ENCODE measurements at places on chromosomes 7 and 10.

- DNase-seq: no peak
Measured at GRCh38 chr7:80623503-80624252, 14.8 kb upstream of the CD36 start.

GRCh38 chr7:47520406-47520805 lies 61.5 kb downstream of the TNS3 start:
- no peak for DNase-seq

DNA sequence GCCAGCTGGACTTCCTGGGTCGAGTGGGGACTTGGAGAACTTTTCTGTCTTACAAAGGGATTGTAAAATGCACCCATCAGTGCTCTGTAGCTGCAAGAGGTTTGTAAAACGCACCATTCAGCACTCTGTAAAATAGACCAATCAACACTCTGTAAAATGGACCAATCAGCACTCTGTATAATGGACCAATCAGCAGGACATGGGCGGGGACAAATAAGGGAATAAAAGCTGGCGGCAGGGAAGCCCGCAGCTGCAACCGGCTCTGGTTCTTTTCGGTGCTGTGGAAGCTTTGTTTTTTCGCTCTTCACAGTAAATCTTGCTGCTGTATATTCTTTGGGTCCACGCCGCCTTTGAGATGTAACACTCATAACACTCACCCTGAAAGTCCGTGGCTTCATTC lies 151.9 kb downstream of the GALNT17 start:
- DNase-seq: no peak

DNA sequence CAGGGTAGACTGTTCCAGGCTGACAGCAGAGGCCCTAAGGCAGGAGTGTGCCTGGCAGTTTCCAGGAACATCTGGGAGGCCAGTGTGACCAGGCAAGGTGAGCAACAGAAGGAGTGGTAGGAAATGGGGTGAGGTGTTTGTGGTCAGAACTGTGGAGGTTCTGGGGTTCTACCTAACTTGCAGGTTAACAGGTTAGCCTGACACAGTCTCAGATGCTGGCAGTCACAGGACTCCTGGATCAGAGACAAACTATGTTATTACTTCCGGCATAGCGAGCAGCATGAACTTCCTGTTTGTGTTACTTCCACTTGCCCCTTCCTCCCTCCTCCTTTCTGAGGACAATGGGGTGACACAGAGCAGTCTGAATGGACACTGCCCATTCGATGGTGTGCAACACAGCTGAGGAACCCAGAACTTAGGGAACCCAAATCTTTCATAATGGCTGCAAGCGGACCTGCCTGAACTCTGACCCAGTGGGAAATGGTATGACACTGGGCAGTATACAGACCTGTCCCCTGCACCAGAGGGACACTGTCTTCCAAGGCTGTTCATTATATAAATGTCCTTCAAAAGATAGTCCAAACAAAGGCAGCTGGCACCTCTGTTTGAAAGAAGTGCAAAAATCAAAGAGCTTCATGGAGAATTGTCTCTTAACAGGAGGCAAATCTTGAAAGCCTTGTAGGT lies 3.9 kb upstream of the SAR1A start:
- no peak for DNase-seq

GRCh38 chr7:46245586-46246111 lies 324.6 kb upstream of the IGFBP3 start:
- no peak for DNase-seq

GRCh38 chr7:75950111-75950681 lies 35.2 kb downstream of the POR start:
- no peak for DNase-seq

DNA sequence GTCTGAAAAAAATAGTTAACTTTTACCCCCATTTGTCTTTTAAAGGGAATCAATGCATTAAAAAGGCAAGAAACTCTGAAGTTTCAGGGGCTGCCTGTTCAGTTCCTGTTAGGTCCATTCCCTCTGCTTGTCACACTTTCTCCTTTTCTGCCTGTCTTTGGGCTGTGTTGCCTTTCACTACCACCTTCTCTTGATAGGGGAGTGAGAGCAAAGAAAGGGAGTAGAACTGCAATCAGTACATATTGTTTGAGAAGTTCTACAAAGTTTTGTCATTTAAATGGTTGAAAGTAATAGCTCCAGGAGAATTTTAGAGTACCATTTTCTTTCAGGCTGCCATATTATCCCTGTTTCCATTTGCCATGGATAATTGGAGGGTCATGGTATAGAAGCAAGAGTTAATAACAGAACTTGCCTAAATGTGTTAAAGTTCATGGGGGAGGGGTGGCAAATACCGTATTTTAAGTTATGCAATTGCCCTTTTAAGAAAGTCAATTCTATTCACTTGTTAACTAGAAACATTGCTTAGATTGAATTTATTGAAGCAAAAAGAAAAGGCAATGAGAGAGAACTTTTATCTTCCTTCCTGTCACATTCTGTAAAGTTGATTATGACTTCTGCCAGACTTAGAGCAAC lies 38.6 kb downstream of the MPLKIP start:
- DNase-seq: no peak

GRCh38 chr10:21832821-21833130 lies 170.8 kb downstream of the DNAJC1 start:
- no peak for DNase-seq

DNA sequence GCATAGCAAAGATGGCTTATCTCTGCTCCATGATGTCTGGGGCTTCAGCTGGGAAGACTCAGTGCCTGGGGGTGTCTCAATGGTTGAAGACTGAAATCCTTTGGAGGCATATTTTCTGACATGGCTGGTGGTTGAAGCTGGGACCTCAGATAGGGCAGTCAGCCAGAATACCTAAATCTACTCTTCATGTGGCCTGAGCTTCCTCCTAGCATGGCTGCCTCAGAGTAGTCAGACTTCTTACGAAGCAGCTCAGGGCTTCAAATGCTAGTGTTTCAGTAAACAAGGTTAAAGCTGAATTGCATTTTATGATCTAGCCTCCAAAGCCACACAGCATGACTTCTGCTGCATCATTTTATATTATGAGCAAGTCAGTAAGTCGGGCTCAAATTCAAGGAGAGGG lies 2.6 kb upstream of the BRAF start:
- DNase-seq: no peak

DNA sequence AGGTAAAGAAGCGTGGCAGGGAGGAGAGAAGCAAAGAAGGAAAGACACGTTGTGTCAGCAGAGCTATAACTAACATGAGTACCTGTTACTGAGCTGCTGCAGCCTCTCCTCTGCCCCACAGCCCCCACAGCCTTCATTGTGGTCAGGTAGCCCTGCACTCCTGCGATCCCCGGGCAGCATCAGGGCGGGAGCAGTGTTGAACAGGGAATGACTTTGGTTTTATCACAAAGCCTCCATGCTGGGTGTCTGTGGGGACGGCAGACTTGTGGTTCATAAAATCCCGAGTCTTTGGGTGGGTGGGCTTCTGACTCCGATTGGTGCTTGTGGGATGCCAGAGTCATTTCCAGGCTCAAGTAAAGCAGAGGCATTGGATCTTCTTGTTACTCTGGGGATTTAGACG lies 14.8 kb upstream of the PRKAG2 start:
- no peak for DNase-seq

- no peak for DNase-seq
Measured at GRCh38 chr7:101180130-101180755, at the start of gene NAT16. Gene NAT16, minus strand, starts transcription at chr7:101180293. Its CDS starts 5,486 bp downstream, at chr7:101174807.

GRCh38 chr10:52488606-52489485 lies 174.8 kb downstream of the DKK1 start:
- no peak for DNase-seq

- no peak for DNase-seq
Measured at GRCh38 chr10:103917302-103918052, 507 bp downstream of the STN1 start.

- no peak for DNase-seq
Measured at GRCh38 chr10:98301664-98302319, 33.8 kb upstream of the LOXL4 start.

- DNase-seq: no peak
Measured at GRCh38 chr10:80276335-80276734, 13.1 kb downstream of the MAT1A start.

DNA sequence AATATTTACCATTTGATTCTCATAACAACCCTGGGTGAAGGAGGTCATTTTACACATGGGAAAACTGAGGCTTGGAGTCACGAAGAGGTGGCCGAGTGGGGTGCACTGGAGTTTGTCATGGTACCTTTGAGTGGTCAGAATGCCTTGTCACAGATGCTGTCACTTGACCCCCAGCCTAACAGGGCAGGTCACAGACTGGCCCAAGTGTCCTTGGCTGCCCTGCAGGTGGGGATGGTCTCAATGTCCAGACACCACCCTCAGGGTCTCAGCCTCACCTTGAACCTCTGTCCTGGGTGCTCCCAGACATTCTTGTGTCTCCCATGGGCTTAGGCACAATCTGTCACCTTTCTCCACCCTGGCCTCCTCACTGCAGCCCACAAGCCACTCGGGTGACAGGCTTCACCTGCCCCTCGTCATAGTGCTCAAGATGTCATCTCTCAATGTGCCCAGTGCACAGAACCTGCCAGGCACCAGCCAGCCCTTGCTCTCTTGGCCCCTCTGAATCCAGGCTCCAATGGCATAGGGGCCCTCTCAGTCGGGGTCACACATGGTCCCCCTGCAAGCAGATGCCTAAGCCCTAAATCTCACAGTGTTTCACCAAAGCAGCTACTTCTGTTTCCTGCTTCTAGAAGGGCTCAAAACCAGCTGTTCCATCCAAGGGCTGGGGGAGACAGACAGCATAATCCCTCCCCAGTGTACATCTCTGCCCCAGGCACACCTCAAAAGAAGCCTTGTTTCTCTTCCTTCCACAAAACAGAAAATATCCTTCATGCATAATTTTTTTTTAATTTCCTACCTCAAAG lies 76.8 kb upstream of the NANOS1 start:
- DNase-seq: no peak

DNA sequence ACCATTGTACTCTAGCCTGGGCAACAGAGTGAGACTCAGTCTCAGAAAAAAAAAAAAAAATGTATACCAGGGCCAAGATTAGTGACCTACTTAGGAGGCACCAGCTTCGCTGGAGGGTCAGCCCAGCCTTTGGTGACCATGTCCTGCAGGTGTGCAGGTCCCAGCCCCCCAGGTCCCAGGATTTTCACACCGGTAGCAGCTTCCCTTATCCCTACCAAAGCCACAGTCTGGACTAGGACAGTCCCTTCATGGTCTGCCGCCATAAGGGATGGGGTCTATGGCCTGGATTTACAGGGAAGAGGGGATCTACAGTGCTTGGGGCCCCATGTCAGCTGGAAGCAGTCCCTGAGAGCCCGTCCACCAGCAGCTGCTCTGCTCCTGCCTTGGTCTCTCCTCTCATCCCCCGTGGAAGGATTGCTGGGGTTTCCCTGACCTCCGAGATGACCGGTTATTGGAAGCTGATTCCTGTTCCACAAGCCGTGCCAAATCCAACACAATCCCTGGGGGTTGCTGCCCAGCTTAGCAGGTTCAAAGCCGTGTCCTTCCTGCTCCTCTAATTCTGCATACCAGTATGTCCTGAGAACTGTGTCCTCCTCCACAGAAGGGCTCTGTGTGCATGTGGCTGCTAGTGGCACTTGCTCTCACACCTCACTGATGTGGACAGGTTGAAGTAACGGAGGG lies 11.0 kb upstream of the NDUFB2 start:
- DNase-seq: no peak

- DNase-seq: no peak
Measured at GRCh38 chr10:71974489-71975021, 10.4 kb downstream of the CHST3 start.

- DNase-seq: no peak
Measured at GRCh38 chr10:107264742-107265141, 100.2 kb upstream of the SORCS1 start.

DNA sequence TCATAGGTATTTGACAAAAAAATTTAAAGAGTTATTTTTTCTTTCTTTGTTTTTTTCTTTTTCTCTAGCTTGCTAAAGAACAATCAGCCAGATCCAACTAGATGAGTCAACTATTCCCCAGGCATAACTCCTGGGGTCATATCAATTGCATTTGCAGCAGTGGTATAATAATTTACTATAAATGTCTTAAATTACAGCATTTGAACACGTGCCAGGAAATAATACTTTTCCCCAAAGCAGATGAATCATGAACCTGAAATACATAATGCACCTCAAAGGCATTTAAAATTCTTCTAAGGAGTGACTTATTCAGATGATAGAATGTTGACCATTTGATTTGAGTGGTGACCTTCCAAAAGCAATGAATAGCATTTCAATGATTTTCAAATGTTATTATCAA lies 190.1 kb downstream of the LRRTM3 start:
- DNase-seq: peak; percentile 14

- no peak for DNase-seq
Measured at GRCh38 chr7:140334341-140335057, 63.8 kb downstream of the SLC37A3 start.

Measured in kidney epithelial cell (primary cell).